ENCODE measurements at places on chromosomes 2 and 18.

DNA sequence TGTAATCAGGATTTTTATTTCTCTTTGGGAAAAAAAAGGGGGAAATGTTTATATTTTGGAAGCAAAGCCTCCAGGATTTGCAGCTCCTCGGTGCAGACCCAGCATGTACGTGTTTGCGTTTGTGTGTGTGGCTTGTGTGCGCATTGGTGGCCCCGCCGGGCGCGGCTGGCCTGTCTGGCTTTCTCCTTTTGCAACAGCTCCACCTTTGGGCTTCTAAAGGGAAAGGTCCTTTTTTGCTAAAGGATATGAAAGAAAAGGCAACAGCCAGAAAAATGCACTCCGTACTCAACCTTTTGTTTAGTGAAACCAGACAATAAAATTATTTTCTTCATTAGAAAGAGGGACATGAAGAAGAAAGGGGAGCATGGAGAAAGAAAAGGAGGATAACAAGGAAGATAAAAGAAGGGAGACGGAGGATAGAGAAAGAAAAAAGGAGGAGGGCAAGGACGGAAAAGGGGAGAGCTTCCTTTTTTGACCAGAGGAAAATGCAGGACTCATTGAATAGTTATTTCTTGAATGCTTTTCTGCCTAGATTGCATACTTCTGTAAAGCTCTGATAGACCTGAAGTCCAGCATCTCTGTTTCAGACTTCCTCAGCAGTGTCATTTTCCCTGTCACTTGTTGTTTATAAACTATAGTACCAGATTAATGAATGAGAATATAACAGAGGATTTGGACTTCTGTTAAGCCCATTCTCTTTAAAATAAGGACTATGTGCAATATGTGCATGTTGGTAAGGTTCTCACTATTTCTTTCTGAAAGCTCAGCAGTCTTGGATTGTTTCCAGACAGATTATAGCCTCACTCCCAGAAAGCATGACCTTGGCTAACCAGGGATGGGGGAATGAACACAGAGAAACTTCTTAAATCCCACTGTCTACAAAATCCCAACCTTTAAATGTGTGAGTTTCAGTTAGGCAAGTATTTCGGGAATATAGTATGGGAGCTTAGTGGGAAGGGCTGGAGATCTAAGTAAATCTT, 563.1 kb upstream of the PIK3C3 start:
- peak; percentile 34 for DNase-seq

DNA sequence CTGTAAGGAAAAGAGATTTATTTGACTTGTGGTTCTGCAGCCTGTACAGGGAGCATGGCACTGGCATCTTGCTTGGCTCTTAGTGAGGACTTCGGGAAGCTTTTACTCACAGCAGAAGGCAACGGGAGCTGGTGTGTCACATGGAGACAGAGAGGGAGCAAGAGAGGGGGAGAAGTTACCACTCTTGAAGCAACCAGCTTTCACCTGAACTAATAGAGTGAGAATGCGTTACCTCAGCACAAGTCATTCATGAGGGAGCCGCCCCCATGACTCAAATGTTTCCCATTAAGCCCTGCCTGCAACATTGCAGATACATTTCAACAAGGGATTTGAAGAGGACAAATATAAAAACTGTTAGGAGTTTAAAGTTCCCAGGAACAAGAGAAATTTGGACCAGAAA, 190.0 kb downstream of the CYRIA start:
- no peak for DNase-seq

DNA sequence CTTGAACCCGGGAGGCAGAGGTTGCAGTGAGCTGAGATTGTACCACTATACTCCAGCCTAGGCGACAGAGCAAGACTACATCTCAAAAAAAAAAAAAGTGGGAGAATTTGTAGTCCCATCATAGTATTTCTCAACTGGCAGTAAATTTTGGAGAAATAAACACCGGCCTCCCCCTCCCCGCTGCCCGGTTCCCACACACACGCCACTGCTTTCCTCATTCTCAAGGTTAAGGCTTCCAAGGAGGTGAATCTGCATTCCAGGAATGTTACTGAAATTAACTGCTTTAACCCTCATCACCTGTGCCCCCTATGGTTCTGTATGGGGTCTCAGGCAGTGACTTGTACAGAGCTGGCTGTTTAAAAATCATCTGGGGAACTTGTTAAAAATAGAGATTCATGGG, 49.9 kb downstream of the MRPL35 start:
- DNase-seq = no peak

DNA sequence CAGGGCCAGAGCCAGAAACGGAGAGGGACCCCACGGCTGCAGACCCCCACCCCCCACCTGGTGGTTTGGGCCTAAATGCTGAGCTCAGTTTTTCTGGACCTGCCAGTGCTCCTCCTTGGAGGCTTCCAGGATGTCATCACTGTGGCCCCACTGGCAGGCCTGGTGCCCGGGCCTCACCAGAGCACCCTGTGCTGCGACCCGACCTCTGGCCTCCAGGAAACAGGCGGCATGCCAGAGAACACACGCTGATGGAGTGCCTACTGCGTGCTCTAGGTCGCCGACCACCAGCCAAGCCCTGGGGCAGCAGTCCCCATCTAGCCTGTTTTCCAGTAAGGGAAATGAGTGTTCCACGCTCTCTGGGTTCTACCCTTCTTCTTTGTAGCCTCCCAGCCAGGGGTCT, 33.8 kb downstream of the HS6ST1 start:
- DNase-seq = no peak

DNA sequence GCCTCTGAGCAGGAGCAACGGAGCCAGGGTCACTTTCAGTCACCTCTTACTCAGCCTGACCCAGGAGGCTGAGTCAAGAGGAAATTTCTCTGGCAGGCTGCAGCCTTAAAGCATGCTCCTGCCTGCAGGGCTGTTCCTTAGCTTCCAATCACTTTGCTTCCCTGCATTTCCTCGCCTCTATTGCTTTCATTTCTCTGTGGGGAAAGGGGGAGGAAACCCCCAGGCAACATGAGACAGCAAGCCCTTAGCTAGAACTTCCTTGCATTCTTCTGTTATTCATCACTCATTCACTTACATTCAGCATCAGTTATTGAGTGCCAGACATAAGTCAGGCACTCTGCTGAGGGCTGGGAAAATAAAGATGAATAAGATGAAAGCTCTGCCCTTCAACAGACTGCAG, 13.0 kb downstream of the XDH start:
- peak; percentile 93 for DNase-seq

DNA sequence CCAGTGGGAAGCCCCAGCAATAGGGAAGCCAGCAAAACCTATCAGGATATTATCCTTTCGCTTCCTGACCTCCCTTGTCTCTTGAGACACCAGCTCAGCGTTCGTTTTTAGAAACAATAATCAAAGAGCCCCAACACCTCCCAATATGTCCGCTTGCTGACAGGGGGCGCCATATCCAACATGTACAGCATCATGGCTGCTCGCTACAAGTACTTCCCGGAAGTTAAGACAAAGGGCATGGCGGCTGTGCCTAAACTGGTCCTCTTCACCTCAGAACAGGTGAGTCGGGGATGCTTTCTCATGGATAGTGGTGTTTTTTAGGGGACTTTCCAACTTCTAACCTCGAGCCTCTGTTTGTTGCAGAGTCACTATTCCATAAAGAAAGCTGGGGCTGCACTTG, 28.7 kb downstream of the GAD1 start:
- no peak for DNase-seq

DNA sequence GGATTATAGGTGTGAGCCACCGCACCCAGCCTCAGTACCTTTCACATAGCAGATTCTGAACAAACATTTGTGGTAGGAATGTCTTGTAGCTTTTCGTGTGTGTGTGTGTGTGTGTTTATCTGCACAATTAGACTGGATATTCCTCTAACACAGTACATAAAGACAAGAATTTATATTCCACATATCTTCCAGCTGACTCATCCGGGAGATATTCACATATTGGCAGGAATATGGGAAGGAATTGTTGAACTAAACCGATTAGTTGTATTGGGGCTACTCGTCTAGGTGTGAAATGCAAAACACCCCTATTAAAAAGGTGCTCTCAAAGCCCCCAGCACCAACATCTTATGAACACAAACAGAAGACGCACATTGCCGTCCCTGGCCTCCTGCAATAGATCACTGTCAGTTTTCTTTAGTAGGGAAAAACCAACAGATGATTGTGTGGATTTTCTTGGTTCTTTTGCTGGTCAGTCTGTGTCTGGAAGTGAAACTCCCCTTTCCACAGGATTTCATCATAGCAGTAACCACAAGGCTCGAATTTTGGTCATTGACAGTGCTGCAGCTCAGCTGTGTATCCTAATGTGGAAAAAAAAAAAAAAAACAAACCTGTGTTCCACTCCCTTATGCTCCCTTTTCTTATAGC, 208.5 kb upstream of the ACVR2A start:
- peak; percentile 63 for DNase-seq

GRCh38 chr18:5103693-5104092, 93.4 kb downstream of the AKAIN1 start:
- DNase-seq = no peak

- DNase-seq = no peak
These were observed 60.7 kb upstream of the GATA6 start for GRCh38 chr18:22108674-22109073.

- no peak for DNase-seq
These were observed 1.7 kb upstream of the GMPPA start for GRCh38 chr2:219496825-219497494.

GRCh38 chr2:43302961-43303494, 76.6 kb upstream of the ZFP36L2 start:
- DNase-seq = no peak

GRCh38 chr18:79857082-79857671, 59.4 kb downstream of the KCNG2 start:
- DNase-seq = peak; percentile 11

- no peak for DNase-seq
These were observed 558.5 kb downstream of the CPS1 start for GRCh38 chr2:211114826-211115455.

- DNase-seq = no peak
These were observed 603 bp downstream of the ATAD2B start for GRCh38 chr2:23926290-23926749.

DNA sequence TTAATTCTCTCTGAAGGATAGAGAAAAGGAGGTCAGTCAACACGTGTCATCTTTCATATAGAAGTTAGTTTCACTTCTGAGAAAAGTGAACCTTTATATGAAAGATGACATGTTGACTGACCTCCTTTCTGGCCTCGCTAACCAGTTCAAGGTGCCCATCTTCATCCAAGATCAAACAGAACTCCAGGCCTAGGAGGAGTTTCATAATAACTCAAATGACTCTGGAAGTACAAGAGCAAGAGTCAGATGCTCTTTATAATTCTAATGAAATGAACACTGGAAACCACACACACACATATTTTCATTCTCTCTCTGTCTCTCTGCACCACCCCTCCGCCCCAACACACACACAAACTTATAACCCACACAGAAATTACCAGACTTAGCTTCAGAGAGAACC, 16.3 kb downstream of the ANKRD44 start:
- DNase-seq = no peak

DNA sequence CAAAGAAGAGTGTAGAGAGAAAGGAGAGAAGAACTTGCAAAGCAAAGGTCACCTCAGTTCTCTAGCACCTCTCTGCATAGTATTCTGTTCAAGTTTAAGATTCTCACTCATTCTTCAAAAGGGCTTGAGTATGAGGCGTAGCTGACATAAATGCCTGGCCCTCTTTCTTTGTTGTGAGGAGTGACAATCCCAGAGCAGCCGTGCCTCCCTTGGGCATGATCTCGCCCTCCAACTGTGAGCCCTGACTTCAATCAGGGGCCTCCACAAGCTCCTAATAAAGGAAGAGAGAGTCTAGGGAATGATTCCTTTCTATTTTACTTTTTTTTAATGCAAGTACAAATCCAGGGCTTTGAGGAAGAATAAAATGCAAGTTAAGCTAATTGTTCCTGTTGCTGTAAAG, 402.7 kb downstream of the LRP1B start:
- no peak for DNase-seq

GRCh38 chr2:240819858-240820606, at the start of gene KIF1A:
Gene KIF1A, minus strand, starts transcription at chr2:240820219. Its CDS starts 22,467 bp downstream, at chr2:240797752.
- no peak for DNase-seq

DNA sequence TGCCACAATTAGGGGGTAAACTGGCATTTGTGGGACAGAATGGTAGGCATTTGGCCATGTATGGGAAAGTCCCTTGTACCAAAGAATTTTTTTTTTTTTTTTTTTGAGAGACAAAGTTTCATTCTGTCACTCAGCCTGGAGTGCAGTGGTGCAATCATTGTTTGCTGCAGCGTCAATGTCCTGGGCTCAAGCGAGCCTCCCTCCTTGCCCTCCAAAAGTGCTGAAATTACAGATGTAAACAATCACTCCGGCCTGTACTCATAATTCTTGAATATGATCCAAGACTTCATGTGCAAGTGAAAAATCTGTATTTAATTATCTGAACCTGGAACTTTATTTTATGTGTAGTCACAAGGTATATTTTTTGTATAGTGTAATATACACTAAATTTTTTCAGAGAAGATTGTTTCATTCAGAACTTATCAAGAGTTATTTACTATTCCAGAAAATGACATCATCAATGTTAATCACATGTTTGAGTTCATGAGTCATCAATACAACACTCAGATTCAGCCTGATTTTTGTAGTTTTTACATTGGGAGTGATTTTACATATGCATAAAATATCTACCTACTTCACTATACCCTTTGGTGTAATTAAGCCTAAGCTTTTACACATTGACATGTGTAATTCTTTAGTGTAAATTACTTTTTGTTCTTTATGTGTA, 138.7 kb upstream of the L3MBTL4 start:
- DNase-seq = peak; percentile 19

DNA sequence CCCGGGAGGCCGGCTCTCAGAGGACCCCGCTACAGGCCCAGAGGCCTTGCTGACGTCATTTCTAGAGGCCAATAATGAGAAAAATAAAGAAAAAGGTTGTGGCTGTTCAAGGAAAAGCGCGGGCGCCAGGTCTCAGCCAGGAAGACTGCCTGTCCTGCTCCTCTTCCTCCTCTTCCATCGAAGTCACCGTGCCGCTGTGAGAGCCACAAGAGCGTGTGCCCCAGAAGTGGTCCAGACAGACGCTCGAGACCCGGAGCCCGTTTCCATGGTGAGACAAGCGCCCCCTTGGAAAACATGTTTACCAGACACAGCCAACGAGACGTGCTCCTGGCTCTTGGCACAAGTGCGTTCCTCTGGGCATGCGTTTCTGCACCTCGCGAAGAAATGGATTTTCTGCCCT, 210.5 kb downstream of the HDAC4 start:
- no peak for DNase-seq

DNA sequence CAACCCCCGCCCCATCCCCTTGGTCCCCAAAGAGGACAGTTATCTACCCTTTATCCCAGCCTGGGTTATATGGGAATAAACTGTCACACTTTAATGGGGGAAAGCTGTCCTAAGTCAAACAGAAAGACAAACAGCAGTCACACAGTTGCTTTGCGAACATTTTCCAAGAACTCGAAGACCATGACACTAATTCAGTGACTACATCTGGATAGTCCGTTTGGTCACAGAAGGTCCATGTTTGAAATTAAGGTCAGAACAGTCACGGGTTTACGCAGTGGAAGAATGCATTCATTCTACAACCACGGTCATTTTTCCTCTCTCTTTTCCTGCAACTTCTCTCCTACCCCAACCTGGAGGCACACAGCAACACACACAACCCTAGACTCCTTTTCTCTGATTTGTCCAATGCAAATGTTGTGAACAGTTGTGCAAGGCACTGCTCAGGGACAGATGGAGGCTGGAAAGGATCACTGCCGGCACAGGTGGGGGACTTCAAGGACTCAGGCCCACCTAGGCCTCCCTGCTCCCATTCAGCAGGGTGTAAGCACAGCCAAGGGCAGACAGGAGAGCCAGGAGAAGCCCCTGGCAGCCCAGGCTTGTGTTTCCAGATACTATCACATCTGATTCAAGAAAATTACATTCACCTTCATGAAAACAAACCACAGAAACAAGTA, 39.9 kb downstream of the ZNF516 start:
- DNase-seq = no peak

GRCh38 chr2:36371928-36372391, 16.4 kb downstream of the CRIM1 start:
- peak; percentile 96 for DNase-seq
